ENCODE measurements at places on chromosomes 11 and 22. TPM values are rescaled to one million over a fixed set of nuclear protein-coding genes. Genes with fewer than 3 reads are reported as not detected.

- peak; percentile 47 for DNase-seq
Measured at GRCh38 chr11:110712659-110713448, 617 bp upstream of the ARHGAP20 start.

- peak; percentile 73 for DNase-seq
Measured at GRCh38 chr11:36577859-36578258, 10.1 kb downstream of the RAG1 start.

GRCh38 chr22:28978863-28979796 is 82.5 kb downstream of the C22orf31 start:
- DNase-seq, result no peak

DNA sequence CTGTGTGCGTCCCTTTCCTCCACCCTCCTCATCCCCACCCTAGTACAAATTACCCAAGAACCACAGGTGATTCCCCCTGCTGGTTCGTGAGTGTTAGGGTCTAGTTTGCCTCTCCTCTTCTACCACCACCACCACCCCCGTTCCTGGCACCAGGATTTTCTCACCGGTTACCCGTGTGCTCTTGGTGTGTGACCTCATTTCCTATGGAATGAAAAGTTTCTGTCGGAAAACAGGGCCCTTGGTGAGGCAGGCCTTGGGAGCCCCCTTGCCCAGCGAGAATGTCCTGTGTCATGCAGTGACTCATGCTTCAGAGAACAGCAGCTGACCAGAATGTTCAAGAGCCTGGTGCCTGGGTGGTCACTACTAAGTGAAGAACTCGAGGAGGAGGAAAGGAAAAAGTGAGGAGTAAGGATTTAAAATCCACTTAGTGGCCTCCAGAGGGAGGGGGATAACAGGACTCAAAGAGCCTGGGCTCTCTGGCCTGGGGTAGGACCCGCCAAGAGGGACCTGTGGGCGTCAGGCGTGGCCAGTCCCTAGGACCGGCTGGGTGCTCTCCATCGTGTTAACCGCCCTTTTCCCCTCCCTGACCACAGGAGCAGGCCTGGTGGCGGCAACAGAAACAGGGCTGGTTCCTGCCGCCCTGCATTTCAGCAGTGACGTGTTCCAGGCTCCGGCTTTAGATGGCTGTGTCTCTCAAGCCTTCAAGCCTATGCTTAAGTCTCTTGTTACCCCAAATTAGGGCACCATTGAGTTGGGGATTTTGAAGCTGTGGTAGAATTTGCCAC is 30.2 kb downstream of the C22orf31 start:
- peak; percentile 99 for DNase-seq

PIH1D2 gene
- 1.0 TPM for total RNA-seq

All from astrocyte (in vitro differentiated cells and primary cell).